ENCODE measurements at places on chromosomes 12 and 14.

GRCh38 chr12:110796952-110797351 is 49.8 kb upstream of the CCDC63 start:
- DNase-seq, result no peak

DNA sequence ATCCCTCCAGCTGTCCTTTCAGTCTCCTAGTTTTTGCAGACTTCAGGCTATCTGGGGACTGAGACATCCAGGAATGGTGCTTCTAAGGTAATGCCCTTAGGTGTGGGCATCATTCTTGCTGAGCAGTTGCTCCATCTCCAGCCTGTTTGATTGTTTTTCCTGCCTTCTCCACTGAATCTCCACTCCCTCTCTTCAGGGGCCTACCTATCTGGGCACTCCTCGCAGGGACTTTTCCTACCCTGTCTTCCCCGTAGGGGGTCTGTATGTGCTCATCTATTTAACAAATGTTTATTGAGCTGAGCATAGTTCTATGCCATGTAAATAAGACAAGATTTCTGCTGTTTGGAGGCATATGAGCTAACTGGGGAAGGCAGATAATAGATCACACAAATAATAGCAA is 2.5 kb downstream of the FITM1 start:
- DNase-seq, result no peak

GRCh38 chr14:86334355-86334754 is 804.4 kb downstream of the FLRT2 start:
- no peak for DNase-seq

- DNase-seq, result no peak
Observed at GRCh38 chr12:76446090-76446489, 97.9 kb upstream of the BBS10 start.

DNA sequence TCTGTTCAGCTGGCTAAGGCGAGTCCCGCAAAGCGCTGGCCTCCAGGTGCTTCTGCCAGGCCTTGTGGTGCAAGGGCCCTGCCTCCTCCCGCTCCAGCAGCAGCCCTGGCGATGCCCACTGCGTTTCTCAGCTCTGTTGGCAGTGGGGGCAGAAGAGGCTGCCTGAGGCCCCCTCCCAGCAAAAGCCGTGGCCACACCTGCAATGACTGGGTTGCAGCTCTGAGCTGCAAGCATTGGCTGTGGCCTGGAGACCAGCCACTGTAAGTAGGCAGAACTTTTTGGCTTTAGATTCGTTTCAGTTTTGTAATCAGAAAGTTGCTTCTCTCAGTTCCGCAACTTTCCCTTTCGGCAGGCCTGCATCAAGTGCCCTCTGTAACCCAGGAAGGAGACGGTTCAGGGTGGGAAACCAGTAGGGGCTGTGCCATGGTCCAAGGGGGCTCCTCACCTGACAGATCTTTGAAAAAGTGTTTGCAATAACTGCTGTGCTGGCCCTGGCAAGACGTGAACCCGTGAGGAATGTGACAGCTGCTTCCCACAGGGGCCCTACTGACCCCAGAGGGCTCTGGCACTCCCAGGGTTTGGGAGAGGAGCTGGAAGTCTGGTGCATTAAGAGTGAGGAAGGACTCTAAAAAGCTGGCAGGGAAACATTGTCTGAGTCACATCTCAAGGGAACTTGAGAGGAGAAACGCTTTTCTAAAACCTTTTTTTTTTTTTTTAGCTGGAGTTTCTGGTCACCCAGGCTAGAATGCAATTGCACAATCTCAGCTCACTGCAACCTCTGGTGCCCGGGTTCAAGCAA is 54.5 kb upstream of the MAX start:
- no peak for DNase-seq

All from endodermal cell (in vitro differentiated cells).